Cortex of kidney (tissue), 1 donor: ENCODE measurements at places on chromosomes 11 and 22.

DNA sequence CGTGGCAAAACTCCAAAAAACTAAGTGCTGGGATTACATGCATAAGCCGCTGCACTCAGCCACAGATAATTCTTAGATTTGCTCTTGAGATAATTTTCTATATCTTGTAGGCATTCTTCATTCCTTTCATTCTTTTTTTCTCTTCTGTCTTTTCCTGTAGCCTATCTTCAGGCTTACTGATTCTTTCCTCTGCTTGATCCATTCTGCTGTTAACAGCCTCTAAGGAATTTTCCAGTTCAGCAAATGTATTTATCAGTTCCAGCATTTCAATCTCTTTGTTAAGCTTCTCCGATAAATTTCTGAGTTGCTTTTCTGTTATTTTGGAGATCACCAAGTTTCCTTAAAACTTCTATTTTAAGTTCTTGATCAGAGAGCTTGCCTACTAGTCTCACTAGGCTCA, 46.7 kb downstream of the SMC1B start:
- no peak for DNase-seq

DNA sequence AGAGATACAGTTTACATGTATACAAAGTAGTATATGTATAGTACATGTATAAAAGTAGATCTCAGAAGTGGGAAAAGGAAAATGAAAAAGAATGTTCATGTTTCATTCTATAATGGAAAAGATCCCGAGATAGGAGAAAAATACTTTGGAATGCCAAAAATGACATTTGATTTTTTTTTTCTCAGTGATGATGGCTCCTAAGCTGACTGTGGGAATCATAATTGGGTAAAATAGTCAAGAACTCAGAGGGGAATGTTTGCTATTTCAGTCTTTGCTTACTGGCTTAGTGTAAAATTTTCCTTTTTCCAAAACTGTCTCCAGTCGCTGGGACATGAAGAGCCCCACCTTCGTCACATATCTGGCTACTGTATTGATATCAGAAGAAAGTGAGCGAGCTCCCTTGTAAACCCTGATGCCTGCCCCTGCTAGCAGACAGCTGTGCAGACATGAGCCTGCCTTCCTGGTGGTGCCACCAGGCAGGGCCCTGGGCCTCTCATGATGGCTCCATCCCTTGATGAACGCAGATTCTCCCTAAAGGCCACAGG, 944.6 kb downstream of the NTM start:
- DNase-seq: no peak

DNA sequence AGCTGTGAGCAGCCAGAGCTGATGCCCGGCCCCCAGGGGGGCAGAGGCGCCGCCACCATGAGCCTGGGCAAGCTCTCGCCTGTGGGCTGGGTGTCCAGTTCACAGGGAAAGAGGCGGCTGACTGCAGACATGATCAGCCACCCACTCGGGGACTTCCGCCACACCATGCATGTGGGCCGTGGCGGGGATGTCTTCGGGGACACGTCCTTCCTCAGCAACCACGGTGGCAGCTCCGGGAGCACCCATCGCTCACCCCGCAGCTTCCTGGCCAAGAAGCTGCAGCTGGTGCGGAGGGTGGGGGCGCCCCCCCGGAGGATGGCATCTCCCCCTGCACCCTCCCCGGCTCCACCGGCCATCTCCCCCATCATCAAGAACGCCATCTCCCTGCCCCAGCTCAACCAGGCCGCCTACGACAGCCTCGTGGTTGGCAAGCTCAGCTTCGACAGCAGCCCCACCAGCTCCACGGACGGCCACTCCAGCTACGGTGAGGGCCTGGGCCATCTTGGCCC, 6.1 kb downstream of the CDC42EP1 start:
- no peak for DNase-seq

DNA sequence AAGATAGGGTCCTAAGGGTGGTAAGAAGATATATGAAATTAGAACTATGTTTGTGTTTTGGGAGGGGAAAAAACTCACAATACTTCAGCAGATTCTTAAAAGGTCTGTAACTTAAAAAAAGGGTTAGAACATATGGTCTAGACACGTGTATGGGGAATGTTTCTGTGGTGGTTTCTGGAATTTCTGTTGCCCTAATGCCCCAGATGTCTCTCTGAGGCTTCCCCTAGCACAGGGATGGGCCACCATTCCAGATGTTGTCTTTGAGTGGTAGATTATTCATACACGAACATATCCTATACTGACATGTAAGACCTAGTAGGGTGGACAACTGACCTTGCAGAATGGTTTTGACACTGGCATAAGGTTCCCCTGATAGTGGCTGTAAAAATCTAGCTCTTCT, 26.2 kb downstream of the EHF start:
- no peak for DNase-seq

DNA sequence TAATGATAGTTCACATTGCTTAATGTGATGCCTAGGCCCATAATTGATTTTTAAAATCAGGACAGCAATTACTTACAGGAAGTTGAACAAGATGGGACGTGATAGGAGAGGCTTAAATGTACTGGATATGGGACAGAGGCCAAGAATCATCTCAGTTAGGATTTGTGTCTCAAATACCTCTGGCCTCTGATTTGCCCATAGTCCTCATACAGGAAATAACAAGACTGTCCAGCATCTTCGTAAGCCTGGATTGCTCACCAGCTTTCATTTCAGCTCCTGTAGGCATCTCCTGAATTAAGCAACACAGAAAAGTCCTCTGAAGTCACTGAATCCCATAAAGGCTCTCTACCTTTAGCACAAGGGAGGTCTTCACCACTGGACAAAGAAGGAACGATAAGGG, at the start of gene MRGPRX3:
Gene MRGPRX3 (plus strand): TSS at position 231 of the 400 bp plus-strand sequence. CDS start 4,632 bp downstream, outside the sequence.
- no peak for DNase-seq

DNA sequence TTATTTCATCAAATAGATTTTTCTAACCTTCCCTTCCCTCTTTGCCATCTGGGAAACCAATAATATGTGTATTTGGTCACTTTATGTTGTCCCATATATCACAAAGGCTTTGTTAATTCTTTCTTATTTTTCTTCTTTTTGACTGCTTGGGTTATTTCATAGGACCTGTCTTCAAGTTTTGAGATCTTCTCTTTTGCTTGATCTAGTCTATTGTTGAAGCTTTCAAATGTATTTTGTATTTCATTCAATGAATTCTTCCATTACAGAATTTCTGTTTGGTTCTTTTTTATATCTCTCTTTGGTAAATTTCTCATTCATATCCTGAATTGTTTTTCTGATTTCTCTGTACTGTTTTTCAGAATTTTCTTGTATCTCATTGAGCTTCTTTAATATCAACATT, 132.1 kb downstream of the FCHSD2 start:
- no peak for DNase-seq

- no peak for DNase-seq
These were observed 30.4 kb upstream of the CKAP5 start for GRCh38 chr11:46876471-46876870.

GRCh38 chr22:17878941-17879340, 104.7 kb upstream of the BID start:
- DNase-seq: no peak

DNA sequence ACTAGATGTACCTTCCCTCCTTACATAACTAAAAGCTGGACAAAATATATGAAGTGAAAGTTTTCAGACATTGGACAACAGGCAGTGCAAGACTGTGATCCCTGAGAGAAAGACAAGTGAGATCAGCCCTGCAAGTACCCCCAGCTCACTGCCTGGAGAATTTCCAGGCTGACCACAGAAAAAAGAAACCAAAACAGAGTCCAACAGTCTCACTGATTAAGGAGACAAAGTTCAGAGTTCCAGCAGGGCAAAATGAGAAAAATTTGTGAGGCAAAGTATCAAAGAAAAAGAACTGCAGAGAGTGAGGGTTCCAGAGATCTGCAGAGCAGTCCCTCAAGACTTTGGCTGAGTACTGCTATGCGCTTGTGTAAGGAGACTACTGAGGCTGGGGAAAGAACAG, 47.3 kb upstream of the TMEM45B start:
- DNase-seq: no peak

DNA sequence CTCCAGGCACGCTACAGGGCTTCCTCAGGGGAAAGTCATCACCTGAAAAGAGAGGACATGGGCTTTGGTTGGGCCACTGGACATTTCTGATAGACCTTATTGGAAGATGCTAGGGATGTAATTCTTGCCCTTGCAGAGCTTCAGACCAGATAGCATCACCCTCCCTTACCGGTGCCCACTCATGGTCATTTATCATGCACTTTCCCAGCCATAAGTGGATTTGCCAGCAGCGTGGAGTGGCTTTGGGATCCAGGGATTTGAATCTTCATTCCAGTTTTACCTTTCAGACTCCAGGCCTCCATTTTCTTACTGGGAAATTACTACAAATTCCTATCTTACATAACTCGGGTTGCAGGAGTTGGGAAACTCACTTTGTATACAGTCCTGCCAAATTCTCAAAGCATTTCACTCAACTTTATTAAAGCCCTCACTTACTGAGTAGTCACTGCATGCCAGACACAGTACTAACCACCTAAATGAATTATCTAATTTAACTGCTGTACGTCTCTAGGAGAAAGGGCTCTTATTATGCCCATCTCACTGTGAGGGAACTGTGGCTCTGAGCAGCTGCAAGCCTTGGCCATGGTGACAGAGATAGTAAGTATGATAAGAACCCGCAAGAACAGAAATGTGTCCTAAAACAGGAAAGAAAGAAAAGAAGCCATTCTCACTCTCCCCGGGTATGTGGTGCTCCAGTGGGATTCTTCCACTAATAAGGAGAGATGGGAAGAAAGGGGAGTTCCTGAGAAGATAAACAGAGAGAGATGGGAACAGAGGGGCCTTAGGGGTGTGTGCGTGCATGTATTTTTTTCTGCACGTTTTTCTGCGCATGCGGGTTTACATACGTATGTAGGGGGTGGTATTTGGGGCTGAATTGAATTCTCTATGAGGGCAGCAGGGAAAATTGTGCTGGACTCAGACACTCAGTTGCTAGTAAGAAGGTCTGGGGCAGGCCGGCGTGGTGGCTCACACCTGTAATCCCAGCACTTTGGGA, 9.7 kb downstream of the CHRM1 start:
- no peak for DNase-seq

GRCh38 chr22:41563051-41563711, 2.4 kb downstream of the CSDC2 start:
- DNase-seq: no peak

DNA sequence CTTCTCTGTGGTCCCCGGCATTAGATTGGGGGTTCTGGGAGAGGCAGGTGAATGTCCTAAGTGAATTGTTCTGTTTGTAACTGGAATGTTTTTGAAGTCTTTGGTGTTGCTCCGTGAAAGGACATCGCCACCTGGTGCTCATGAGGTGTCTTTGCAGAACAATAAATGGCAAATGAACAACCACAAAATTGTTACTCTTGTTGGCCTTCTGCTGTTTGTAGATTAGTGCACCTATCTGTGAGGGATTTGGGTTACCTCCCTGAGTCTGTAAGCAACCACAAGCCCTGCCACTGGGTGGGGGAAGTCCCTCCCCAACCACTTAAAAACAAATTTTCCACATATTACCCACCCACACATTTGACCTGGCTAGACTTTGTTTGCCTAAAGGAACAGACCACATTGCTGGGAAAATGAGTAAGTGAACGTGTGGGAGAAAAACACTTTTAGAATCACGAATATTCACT, 4.7 kb downstream of the MPEG1 start:
- no peak for DNase-seq

GRCh38 chr22:27512283-27512761, 289.2 kb downstream of the MN1 start:
- DNase-seq: no peak

- DNase-seq: no peak
These were observed 108.0 kb downstream of the SLC1A2 start for GRCh38 chr11:35311331-35311730.

DNA sequence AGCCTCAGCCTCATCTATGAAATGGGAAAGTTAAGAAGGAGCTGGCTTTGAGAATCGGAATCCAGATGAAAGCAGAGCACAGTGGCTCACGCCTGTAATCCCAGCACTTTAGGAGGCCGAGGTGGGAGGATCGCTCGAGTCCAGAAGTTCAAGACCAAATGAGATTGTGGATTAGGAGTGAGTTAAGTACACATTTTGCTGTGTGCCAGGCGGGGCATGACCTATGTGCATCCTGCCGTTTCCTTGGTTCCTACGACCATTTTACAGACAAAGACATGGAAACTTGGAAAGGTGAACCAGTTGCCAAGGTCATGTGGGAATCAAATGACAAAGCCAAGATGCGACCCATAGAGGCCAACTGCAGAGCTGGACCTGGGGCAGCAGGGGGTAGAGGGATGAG, 4.2 kb downstream of the PLA2G3 start:
- DNase-seq: no peak

DNA sequence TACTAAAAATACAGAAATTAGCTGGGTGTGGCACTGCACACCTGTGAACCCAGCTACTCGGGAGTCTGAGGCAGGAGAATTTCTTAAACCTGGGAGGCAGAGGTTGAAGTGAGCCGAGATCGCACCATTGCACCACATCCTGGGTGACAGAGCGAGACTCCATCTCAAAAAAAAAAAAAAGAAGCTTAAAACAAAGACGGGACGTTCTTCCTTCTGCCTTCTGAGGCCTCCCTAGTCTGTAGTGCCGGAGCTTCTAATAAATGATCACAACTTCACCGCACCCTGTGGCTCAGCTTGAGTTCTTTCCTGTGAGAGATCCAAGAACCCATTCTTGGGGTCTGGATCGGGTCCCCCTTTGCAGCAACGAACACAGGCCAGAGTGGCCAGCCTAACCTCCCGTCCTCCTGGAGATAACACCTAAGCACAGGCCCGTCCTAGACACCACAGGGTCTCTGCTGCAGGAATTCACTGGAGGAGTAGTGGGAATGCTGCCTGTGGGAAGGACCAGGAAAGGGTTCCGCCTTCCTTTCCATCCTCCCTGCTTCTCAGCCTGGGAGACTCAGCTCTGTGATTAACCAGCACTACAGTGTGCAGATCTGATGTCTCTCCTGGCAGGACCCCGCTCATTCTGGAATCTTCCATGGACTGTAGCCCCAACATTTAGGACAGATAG, 2.2 kb upstream of the APOBEC3H start:
- no peak for DNase-seq

DNA sequence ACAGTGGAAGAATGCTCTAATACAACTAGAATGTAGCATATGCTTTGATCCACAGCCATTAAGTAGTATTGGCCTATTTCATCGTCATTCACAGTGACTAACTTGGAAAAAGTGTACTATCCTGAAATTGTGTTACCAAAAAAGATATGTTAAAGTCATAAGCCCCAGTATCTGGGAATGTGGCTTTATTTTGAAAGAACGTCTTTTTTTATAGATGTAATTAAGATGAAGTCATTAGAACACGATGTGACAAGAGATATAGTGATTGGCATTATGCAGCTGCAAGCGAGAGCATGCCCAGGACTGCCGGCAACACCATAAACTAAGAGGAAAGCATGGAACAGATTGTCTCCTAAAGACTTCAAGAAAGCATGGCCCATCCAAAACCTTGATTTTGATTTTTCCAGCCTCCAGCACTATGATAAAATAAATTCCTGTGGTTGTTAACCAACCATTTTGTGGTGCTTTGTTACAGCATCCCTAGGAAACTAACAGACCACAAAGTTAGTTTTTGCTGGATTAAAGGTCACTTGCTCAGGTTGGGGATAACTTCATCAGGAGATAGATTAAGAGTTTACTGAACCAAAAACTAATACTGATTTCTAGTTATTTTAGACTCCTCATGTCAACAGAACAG, 870.6 kb upstream of the LRRC4C start:
- DNase-seq: no peak

GRCh38 chr22:47398491-47398890, 636.0 kb downstream of the TBC1D22A start:
- no peak for DNase-seq
